ENCODE measurements at places on chromosomes 16 and 17. TPM values are rescaled to one million over a fixed set of nuclear protein-coding genes. Genes with fewer than 3 reads are reported as not detected.

CASKIN1 gene
- 3.1 TPM for polyA plus RNA-seq

DNA sequence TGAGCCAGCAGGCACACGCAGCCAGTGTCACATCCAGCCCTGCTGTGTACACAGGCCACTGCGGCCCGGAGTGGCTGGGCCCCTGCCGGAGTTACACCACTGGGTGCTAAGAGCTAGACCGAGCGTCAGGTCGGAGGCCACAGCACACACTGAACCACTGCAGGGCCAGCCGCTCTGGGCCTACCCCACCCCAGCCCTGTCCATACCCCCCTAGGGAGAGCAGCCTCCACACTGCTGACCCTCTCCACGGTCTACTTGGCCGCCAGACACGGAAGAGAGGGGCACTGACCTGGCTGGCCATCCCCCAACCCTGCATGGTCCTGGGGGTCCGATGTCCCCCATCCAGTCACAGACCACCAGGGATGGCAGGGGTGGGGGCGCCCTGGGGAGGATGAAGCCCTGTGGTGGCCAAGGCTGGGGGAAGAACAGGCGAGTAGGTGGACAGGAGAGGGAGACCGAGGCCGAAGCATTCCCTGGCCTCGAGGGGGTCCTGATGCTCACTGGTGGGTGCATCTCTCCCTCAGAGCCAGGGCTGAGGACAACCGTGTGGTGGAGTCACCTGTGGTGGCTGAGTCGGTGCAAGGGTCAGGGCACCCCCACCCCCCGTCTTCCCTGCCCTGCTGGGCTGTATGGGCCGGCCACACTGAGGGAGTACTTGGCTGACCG is 34.9 kb upstream of the ZC3H18 start:
- DNase-seq: no peak

CPHXL2 gene
- polyA plus RNA-seq: 0.15 TPM

RASD1 gene
- 6.9 TPM for polyA plus RNA-seq

DNA sequence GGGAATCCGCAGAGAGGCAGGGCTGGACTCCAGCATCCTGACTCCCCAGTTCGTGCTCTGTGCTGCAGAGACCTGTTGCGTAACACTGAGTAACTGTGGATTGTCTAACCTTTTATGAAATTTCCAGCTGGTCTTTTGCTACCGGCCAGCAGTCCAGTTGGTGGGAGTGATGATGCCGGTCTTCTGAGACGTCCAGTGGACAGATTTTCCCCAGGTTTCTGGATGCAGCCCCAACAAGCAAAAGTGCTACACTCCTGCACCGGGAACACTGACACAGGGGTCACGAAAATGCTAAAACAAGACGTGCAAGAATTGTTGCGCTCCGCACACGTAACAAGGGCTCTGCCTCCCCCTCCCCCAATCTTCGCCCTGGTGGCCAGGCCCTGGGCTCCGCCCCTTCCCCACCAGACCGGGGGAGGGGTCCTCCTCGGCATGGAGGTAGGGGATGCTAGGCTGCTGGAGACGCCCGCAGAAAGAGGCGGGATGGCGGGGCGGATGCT is 701 bp upstream of the MRC2 start:
- peak; percentile 89 for DNase-seq

ABCC6 gene
- 2.1 TPM for polyA plus RNA-seq

- no peak for DNase-seq
These were observed 116.3 kb downstream of the MAF start for GRCh38 chr16:79484237-79484636.

- no peak for DNase-seq
These were observed 81.9 kb downstream of the AIPL1 start for GRCh38 chr17:6352801-6353560.

- no peak for DNase-seq
These were observed 110.6 kb downstream of the METRNL start for GRCh38 chr17:83190004-83190385.

- no peak for DNase-seq
These were observed 134.9 kb upstream of the CDH5 start for GRCh38 chr16:66231452-66232160.

DNA sequence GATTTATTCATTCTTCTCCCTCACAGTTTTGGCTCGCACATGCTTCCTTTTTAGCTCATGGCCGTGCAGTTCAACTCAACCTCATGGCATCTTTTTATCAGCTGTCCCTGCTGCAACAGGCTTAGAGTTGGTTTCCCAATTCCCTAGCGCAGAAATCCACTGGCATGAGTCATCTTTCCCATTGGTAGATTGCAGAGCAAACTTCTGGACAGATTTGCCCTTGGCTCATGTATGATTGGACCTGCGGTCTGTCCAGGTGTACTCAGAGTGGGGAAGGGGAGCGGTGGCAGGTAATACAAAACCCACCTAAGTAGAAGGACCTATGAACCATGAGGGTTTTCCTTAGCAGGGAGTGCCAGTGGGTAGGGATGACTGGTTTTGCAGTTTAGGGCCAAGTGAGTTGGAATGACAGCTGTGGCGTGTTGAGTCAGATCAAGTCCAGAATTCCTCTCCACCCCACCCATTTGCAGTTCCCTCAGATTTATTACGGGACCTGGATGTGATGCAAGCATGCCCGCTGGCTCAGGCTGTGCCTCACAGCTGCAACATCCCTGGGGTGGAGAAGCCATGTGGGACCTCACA is 584.7 kb downstream of the WWOX start:
- peak; percentile 28 for DNase-seq

DNA sequence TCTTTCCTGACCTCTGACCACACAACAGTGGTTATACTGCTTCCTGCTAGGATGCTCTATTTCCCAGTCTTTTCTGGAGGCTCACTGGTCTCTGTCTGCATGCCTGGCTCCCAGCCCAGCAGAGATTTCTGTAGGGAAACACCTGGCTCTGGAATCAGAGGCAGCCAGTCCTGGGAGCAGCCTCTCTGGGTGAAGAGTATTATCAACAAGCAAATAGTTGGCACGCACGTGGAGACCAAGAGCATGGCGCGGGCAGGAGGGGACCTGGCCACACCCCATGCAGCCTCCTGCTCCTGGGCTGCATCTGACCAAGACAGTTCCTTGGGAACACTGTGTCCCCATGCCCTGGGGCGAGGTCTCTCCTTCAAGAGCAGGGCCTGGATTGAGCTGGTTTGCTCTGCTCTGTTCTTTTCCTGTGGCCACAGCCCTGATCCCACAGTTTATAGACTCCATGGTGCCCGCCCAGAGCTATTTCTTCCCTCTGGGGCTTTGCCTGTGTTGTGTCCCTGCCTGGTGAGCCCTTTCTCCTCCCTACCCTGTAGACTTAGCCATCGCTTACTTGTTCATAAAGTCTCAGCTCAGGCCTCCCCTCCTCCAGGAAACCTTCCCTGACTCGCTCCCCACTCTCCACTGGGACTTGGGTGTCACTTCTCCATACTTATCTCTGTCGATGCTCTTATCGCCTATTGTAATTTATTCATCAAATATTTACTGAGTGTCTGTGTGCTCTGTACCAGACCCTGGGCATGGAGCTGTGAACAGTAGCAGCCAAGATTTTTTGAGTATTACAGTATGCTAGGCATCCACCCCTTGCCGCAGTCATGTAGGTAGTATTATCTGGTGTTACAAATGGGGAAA is 60.6 kb downstream of the SCNN1B start:
- no peak for DNase-seq

All from hindlimb muscle (tissue), 1 donor.